OCI-LY7 (cell line): ENCODE measurements at places on chromosomes 7 and 10.

GRCh38 chr7:11970132-11970531, 138.1 kb upstream of the THSD7A start:
- no peak for DNase-seq

- DNase-seq: peak; percentile 86
Measured at GRCh38 chr10:103481974-103482531, 3.0 kb upstream of the CALHM3 start.

- DNase-seq: no peak
Measured at GRCh38 chr7:29315122-29315891, 120.7 kb downstream of the CHN2 start.

- no peak for DNase-seq
Measured at GRCh38 chr7:78634093-78634492, 819.4 kb downstream of the MAGI2 start.

DNA sequence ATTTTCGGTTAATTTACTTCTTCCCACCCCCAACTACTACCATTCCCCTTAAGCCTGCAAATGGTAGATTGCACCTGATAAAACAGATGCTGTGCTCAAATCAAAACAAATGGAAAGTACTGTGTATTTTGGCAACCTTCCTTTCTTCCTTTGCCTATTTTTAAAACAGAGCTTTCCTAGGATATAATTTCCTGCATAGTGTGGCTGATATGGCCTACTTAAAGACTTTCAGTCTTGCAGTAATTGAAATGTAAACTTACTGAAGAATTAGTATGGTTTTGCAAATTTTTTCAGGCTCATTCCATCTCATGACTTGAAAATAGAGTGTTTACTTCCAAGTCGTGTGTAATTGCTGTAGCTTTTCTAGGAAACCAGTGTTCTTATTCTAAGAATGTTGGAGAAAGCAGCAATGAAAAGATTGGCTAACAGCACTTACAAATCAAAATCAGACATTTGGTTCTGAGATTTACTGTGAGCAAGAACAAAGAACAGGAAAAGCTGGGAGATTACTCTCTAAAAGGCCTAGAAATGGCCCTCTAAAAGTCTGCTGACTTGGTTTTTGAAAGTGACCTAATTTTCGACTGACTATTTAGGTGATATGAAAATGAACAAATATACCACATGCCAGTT, 52.0 kb downstream of the REEP3 start:
- DNase-seq: no peak
